Gastrocnemius medialis (tissue), 4 donors: ENCODE measurements at places on chromosomes 1 and 21. TPM values are rescaled to one million over a fixed set of nuclear protein-coding genes. Genes with fewer than 3 reads are reported as not detected.
A peak's percentile ranks its signal among the peaks of the same experiment; 100 is the strongest.

- H3K4me1 ChIP-seq, result peaks cover 11% of the 10 kb centered on the region
- peak overlapping the region; percentile 67 for H3K4me3 ChIP-seq
- H3K27ac ChIP-seq, result no peak overlapping the region
- no peaks in the 10 kb centered on the region for H3K27me3 ChIP-seq
- no peaks in the 10 kb centered on the region for H3K36me3 ChIP-seq
- DNase-seq, result no peak
These were observed 355 bp downstream of the SHISAL2A start for GRCh38 chr1:52633291-52633754.

PEX14 gene
- total RNA-seq, result 17.3 TPM

GRCh38 chr1:38327559-38327973, 281.0 kb upstream of the POU3F1 start:
- H3K27ac ChIP-seq, result no peak overlapping the region
- no peak overlapping the region for H3K4me3 ChIP-seq

DNA sequence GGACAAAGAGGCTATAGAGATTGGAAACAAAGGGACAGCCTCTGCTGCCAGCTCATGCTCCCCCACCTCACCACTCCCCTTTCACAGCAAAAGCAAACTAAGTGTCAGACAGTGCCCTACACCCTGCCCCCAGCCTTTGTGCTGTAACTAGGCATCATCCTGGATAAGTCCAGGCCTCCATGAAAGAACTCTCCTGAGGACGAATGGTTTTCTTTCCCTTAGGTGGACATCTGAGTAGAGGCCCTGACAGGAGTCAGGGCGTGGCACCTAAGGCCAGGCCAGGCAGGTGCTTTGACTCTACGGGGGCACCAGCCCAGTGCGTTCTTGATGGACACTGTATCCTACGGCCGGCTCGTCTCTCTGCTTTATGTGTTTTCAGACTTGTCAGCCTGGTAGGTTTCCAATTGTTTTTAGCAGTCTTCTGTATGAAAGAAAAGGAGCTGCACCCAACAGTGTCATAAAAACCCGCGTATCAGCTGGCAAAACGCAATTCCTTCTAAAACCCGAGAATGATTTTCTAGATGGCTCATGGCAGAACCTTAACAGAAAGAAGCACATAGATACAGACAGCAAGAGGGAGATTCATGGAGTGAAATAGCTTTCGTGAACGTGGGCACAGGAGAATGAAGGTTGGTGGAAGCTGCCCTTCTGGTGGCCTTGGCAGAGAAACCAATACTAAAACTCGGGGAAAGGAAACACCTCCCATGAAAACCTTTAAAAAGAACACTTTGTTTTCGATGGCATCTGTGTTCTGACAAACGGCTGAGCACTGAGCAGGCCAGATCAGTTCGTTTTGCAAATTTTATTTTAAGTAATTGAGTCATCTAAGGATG, 51.7 kb upstream of the AJAP1 start:
- H3K4me3 ChIP-seq, result no peak overlapping the region
- peaks cover 3% of the 10 kb centered on the region for H3K27me3 ChIP-seq
- no peak for DNase-seq
- H3K4me1 ChIP-seq, result no peaks in the 10 kb centered on the region
- H3K27ac ChIP-seq, result no peak overlapping the region

DNA sequence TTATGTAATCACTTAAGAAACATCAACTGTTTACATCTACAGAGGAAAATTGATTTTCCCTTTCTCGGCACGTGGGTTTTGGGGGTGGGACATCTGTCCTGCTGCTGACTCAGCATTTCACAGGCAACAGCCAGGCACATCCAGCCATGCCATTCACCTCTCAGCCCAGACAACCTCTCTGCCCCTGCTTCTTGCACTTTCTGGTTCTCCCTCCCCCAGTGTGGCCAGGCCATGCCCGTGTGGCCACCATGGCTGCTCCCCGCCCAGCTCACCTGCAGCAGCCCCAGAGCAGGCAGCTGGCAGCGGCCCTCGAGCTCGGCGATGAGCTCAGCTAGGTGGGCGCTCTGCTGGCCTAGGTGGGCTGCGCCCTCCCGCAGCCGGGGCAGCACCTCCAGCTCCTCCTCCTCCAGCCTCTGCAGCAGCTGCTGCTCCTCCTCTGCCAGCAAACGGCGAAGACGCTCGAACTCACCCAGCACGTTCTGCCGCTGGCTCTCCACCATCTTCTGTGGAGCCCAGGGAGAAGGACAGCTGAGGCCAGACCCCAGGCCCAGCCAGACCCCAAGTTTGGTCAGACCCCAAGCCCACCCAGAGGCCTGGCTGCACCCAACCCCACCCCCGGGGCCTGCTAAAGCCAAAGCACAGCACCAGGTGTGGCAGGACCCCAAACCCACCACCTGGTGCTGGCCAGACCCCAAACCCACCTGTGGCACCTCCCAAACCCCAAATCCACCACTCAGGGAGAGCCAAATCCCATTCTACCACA, 5.8 kb downstream of the TRIM11 start:
- H3K27ac ChIP-seq, result no peak overlapping the region
- no peaks in the 10 kb centered on the region for H3K27me3 ChIP-seq
- no peak overlapping the region for H3K4me3 ChIP-seq
- peak; percentile 9 for DNase-seq
- peaks cover 10% of the 10 kb centered on the region for H3K4me1 ChIP-seq

METTL18 gene
- total RNA-seq, result 3.6 TPM

CD1B gene
- not detected for total RNA-seq
